Activated naive CD8-positive, alpha-beta T cell treated with anti-CD3 and anti-CD28 coated beads, Interleukin-2, amount 10 ng/mL, durations not matched to agents 7 days and 5 days (primary cell): ENCODE measurements at places on chromosomes 2 and 18. TPM values are rescaled to one million over a fixed set of nuclear protein-coding genes. Genes with fewer than 3 reads are reported as not detected.

The GAL3ST2 gene
- total RNA-seq = 0.22 TPM

The PRSS56 gene
- total RNA-seq = not detected

The ADAM23 gene
- 1.7 TPM for total RNA-seq

The APCDD1 gene
- total RNA-seq = not detected

The DCDC2C gene
- not detected for total RNA-seq

The POTEJ gene
- total RNA-seq = not detected

The DTNA gene
- total RNA-seq = not detected

The POTEC gene
- not detected for total RNA-seq

The CRACDL gene
- total RNA-seq = 2.3 TPM

The RESP18 gene
- total RNA-seq = not detected
